Stimulated activated CD8-positive, alpha-beta memory T cell treated with anti-CD3 and anti-CD28 coated beads, Interleukin-7, amount 100 ng/mL, for 24 hours (primary cell): ENCODE measurements at places on chromosomes 1 and 21.

GRCh38 chr1:9718006-9718680 lies 66.6 kb downstream of the PIK3CD start:
- DNase-seq, result no peak

DNA sequence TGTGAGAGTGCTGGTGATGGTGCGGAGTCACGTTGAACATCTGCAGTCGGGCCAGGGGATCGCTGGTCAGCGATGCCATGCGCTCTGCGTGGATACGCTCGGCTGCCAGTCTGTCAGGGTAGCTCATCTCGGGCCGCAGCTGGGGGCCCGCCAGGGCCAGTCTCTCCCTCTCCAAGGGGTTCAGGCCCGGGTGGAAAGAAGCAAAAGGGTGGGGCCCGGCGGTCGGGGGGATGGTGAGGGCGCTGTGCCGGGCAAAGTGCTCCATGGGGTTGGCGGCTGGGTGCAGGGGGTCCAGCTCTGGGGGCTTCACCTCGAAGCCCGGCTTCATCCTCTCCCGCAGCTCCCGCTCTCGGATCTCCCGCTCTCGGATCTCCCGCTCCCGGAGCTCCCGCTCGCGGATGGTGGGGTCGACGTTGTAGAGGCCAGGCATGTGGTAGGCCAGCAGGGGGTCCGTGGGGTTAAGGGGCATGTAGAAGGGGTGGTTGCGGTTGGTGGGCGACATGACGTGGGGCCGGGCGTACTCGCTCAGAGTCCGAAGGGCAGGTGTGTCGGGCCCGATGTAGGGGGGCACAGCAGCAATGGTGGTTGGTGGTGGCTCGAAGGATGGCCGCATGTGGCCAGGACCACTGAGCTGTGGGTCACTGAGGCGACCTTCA lies 40.5 kb downstream of the SLC45A1 start:
- no peak for DNase-seq

- DNase-seq, result no peak
These were observed 13.1 kb downstream of the SERPINC1 start for GRCh38 chr1:173903827-173904531.

- no peak for DNase-seq
These were observed 65.3 kb upstream of the ZNF326 start for GRCh38 chr1:89929467-89930063.

DNA sequence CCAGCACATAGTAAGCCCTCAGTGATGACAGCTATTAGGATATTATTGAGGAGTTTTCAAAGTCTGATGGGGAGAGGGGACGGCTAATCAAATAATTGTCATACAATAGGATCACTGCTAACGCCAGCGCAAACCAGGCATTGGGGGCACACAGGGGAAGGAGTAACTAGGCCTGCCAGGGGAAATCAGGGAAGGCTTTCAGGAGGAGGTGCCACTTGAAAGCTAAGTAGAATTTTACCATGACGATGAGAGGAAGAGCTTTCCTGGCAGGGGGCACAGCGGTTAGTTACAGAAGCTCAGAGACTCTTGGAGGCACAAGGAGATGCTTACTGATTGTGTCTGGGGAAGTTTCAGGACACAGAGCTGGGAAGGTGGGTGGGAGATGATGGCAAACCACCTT lies 47.2 kb upstream of the LAPTM5 start:
- no peak for DNase-seq

GRCh38 chr1:60228041-60228491 lies 154.5 kb upstream of the C1orf87 start:
- no peak for DNase-seq

GRCh38 chr21:43904331-43904781 lies 39.3 kb downstream of the AGPAT3 start:
- DNase-seq, result no peak

GRCh38 chr1:227798078-227798802 lies 17.2 kb upstream of the PRSS38 start:
- DNase-seq, result no peak

- DNase-seq, result no peak
These were observed 56.0 kb downstream of the CD46 start for GRCh38 chr1:207807690-207808321.

DNA sequence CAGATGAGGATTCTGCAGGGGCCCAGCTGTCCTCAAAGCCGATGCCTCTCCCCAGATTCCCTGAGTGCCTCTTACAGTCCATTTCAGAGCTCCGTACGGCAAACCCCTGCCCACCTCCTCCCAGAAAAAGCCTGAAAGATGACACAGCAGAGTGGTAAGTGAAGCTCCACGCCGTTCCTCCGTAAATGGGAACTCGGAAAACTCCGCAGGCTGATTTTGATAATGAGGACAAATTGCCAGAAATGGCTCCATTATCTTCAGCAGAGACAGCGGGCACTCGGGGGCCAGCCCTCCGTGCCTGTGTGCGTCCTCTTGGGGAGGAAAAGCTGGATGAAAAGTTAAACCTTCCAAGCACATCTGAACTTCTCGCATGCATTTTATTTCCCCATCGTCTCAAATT lies 81.1 kb downstream of the NPHP4 start:
- DNase-seq, result no peak

- no peak for DNase-seq
These were observed at the start of gene IL23R for GRCh38 chr1:67166196-67166595. Gene IL23R (plus strand): TSS chr1:67166454. CDS start chr1:67168121, 1,667 bp downstream.

DNA sequence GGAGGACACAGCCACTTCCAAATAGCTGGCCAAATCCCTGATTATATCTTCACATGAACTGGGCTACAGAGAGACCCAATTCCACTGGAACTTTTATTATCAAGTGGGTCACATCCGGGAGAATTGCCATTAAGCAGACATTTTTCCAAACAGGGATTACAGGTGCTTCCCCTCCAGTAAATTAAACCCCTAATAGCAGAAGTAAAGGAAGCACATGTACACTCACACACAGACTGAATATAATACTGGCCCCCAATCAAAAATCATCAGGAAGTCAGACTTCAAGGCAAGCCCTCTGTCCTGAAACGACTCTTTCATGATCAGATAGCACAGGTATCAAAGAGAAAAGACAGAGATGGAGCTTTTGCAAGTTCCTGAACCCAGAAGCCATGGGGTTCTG lies 118.6 kb upstream of the PPP2R5A start:
- DNase-seq, result no peak

DNA sequence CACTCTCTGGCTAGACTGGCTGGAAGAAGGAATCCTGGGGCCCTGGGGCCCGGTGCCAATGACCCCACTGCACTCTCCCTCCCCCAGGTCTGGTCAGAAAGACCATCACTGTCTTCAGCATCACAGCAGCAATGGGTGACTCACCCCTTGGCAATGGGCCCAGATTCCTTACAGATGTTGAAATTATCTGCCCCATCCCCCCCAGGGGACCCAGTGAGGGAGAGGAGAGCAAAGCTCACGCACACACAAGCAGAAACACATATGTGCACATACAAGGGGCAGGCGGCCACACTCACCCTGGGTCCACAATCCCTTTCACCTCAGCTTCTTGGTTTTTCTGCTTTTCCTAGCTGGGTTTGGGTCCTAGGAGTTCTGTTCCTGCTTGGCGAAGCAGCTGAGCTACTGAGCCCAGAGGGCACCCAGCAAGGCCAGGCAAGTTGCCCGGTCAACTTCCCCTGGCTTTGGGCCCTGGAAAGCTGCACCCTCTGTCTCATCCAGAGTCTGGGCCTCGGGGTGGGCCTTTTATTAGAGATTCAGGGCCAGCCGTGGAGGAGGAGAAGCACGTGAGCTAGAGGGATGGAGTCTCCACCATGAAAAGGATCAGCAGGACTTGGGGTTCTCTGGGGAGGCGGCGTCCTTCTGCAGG lies 2.6 kb downstream of the COL16A1 start:
- no peak for DNase-seq

DNA sequence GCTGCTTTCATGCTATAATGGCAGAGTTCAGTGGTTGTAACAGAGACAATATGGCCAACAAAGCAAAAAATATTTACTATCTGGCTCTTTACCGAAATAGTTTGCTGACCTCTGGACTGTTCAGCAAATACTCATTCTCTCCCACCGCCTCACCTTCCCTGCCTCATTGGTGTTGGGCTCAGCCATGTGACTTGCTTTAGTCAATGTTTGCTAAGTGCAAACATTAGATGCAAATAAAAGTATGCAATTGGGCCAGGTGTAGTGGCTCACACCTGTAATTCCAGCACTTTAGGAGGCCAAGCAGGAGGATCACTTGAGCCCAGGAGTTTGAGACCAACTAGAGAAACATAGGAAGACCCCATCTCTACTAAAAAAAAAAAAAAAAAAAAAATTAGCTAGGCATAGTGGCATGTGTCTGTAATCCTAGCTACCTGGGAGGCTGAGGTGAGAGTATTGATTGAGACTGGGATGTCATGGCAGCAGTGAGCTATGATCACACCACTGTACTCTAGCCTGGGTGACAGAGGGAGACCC lies 55.1 kb downstream of the RPL5 start:
- DNase-seq, result no peak

GRCh38 chr1:239242404-239242803 lies 144.0 kb upstream of the CHRM3 start:
- no peak for DNase-seq

- no peak for DNase-seq
These were observed 15.1 kb downstream of the PRMT2 start for GRCh38 chr21:46650476-46651098.

GRCh38 chr1:101463195-101463594 lies 226.4 kb downstream of the S1PR1 start:
- no peak for DNase-seq

GRCh38 chr1:197994907-197995407 lies 77.8 kb downstream of the LHX9 start:
- no peak for DNase-seq

GRCh38 chr1:53643041-53643880 lies 95.7 kb downstream of the GLIS1 start:
- no peak for DNase-seq

- no peak for DNase-seq
These were observed 2.2 kb upstream of the PAPPA2 start for GRCh38 chr1:176460544-176461336.

DNA sequence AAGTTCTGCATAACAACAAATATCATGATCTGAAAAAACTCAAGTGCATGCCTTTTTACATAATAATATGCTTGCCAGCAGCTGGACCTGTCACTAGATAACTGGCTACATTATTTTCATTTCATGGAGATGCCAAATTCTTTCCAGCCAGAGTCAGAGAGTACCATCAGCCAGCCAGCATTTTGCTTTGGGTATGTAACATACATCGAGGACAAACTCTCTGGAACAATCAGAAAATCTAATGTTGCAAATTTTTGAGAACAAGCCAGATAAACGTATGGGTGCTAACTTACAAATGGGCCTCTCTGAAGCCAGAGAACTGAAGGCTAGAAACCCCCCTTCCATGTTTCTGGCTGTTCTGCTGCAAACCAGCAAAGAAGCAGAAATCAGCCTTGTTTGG lies 76.3 kb upstream of the BACE2 start:
- no peak for DNase-seq

- no peak for DNase-seq
These were observed 17.7 kb downstream of the ETNK2 start for GRCh38 chr1:204134103-204134502.

- DNase-seq, result no peak
These were observed 265.7 kb downstream of the COL11A1 start for GRCh38 chr1:102842606-102843005.

DNA sequence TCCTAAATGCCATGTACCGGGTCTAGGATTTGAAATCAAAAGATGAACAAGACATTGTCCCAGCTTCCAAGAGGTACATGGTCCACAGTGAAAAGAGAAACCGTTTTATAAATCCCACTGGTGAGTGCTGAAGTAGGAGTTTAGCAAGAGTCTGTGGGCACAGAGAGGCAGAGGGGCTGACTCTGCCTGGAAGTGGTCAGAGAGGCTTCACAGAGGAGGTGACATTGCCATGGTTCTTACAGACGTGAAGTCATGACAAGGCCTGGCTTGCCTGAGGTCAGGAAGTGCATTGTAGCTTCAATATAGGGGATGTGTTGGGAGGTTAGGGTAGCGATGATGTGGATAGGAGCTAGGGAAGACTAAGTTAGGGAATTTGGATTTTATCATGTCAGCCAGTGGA lies 28.4 kb downstream of the MAPKAPK2 start:
- no peak for DNase-seq

DNA sequence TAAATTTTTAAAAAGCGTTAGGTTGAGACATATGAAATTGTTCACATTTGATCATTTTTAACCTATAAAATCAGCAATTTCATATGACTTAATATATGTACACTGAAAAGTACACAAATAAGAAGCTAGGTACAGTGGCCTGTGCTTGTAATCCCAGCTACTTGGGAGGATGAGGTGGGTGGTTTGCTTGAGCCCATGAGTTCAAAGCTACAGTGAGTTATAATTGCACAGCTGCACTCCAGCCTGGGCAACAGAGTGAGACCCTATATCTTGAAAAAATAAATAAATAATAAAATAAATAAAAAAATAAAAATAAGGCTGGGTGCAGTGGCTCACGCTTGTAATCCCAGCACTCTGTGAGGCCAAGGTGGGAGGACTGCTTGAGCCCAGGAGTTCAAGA lies 5.2 kb upstream of the EPB41 start:
- no peak for DNase-seq

DNA sequence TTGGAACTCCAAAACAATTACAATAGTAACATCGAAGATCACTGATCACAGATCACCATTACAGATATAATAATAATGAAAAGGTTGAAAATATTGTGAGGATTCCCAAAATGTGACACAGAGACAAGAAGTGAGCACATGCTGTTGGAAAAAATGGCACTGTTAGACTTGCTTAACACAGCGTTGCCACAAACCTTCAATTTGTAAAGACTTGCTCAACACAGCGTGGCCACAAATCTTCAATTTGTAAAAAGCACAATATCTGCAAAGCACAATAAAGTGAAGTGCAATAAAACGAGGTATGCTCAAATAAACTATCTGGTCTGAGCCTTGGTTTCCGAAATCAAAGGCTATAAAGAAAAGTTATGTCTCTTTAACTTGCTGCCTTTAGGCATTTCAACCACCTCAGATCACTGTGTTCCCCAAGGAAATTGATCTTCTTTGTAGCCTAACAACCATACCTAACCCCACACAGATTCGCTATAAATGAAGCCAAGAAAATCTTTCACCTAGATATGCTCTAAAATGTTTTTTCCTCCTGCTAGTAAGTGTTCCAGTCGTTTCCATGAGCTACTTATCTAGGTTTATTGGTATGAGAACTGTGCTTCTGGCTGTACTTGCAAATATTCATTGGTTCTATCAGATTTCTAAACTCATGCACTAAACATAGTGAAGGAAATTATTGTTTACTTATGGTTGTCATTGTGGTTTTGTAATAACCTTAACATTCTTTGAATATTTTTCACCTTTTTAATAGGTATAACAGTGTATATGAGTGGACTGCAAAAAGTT lies 13.1 kb upstream of the LPGAT1 start:
- DNase-seq, result no peak

DNA sequence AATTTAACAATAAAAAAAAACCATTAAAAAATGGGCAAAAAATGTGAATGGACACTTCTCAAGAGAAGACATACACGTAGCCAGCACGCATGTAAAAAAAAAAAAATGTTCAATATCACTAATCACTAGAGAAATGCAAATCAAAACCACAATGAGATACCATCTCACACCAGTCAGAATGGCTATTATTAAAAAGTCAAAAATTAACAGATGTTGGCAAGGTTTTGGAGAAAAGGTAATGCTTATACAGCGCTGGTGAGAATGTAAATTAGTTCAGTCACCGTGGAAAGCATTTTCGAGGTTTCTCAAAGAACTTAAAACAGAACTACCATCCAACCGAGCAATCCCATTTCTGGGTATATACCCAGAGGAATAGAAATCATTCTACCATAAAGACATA lies 1091.5 kb upstream of the B3GALT2 start:
- DNase-seq, result no peak

GRCh38 chr1:36913484-36914060 lies 120.7 kb downstream of the GRIK3 start:
- DNase-seq, result no peak
